Fibroblast of skin of right quadriceps (primary cell): ENCODE measurements at places on chromosomes 7 and 10.

GRCh38 chr10:78703593-78703992 lies 365.2 kb upstream of the ZMIZ1 start:
- peak; percentile 43 for DNase-seq

DNA sequence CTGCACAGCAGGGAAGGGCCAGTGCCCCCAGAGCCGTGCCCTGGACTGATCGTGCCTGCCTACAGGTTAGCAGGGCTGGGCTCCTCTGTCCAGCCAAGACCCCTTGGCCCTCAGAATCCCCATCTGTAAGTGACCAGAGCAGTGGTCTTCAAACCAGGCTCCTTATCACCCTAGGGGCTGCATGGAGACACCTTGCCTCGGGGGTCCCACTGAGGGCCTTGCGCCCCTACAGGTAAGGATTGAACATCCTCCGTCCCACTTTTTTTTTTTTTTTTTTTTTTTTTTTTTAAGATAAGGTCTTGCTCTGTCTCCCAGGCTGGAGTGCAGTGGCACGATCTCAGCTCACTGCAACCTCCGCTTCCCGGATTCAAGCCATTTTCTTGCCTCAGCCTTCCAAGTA lies 32.6 kb upstream of the RADIL start:
- DNase-seq: no peak

GRCh38 chr10:3398825-3399646 lies 226.5 kb upstream of the PITRM1 start:
- DNase-seq: peak; percentile 24

DNA sequence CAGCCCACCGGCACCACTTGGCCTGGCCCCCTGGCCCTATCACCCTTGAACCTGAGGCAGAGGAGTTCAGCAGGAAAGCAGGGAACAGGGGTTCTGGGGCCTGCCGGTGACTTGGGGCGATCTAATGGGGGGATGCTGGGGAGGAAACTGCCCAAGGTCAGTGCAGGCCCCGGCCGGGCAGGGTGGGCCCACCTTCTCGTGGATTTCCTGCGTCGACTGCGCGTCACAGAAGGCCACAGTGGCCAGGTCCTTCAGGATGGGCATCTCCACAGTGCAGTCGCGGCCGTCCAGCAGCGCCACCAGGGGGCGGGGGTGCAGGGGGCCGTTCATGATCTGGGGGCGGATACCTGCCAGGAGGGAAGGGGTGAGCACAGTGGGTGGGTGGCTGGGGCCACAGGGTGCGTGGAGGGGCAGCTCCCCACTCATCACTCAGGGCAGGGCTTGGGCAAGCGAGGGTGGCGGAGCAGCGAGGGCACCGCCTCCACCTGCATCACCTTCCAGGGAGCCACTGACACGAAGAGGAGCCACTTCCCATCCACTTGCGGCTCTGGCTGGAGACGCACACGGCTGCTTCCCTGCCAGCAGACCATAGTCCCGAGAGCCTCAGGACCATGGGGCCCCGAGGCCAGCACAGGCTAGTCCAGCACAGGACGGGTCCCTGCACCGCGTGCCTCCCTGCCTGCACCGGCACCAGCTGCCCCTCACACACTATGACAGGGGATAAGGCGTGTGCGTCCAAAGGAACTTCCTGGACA lies 61.4 kb downstream of the ZRANB1 start:
- no peak for DNase-seq

DNA sequence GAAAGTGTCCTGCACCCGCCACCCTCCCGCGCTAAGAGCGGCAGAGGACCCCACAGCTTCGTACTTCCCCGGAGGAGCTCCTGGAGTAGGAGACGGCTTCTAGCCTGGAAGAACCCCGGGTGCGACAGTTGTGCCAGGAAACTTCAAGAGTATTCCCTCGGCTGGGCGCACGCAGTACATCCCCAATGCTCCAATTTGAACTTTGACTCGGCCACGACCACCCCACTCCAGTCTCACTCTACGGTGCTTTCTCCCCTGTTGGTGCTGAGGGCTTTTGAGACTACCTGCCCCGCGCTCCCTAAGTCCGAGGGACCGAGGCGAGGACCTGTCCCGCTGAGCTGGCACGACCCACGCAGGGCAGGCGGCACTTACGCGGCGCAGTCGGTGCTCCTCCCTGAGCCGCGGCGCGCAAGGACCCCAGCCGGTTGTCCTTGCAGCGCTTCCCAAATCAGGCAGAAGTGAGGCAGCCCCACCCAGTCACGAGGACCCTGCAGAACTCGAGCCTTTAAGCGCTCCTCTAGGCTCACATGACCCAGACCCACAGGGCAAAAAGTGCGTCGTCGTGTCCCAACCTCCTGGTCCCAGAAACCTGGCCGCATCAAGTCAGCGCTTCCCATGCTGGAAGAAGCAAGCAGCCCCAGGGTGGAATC lies at the start of gene CPVL:
Gene CPVL (minus strand): TSS at position 481 of the 650 bp plus-strand sequence. CDS start 25,476 bp downstream, outside the sequence.
- DNase-seq: peak; percentile 8

DNA sequence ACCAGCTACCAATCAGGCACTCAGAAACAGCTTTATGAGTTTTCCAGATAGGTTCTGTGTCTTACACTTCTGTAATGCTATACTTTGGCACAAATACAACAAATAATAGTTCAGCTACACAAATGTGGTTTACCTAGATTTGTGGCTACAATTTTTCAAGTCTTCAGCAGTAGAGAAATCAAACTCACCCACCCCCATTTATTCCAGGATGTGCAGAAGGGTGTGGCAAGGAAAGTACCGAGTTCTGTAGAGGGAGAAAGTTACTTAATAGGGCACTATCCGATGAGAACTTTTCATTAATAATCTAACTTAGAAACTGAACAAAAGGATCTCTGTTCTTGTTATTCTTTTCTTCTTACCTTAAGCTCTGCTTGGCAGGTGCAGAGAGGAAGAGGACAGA lies 30.3 kb upstream of the ATP6V0A4 start:
- DNase-seq: no peak

- DNase-seq: peak; percentile 27
Observed at GRCh38 chr10:44660271-44660670, 250.9 kb upstream of the TMEM72 start.

GRCh38 chr10:75058161-75058560 lies 53.3 kb upstream of the SAMD8 start:
- peak; percentile 32 for DNase-seq

GRCh38 chr7:974172-974571 lies 1.2 kb downstream of the COX19 start:
- no peak for DNase-seq

DNA sequence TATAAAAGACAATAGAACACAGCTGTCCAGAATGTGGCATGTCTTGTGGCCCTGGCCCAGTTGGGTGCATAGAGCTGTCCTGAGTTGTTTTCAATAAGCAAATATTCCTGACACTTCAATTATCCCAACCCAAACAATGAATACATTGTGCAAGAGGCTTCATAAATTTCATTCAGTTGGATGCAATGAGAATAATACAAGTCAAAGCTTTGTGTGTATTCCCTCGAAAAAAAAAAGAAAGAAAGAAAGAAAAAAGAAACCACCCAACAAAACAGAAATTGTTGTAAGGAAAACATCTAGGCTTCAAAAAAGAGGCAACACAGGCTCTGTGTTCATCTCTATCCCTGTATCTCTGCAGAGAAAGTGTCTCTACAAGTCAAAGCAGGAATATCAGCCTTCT lies 138.7 kb upstream of the ADO start:
- no peak for DNase-seq

DNA sequence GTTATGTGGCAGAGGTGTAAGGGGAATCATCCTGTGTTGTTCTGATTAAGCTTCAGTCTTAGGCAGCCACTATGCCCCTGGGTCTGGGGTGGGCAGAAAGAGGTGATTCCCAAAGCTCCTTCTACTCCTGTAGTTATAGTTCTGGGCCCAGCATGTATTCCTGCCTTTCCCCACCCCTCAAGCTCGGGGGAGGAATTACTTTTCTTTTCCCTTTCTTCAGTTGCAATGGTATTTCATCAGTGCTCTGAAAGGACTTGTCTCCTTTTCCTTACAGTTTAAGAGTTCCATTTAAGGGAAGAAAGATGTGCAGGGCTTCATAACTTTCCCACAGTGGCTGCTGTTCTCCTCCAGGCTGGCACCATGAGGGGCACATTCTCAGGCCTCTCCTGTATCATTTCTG lies 94.2 kb downstream of the MTPAP start:
- peak; percentile 17 for DNase-seq

GRCh38 chr7:87498893-87499292 lies 23.4 kb upstream of the ABCB4 start:
- DNase-seq: no peak

DNA sequence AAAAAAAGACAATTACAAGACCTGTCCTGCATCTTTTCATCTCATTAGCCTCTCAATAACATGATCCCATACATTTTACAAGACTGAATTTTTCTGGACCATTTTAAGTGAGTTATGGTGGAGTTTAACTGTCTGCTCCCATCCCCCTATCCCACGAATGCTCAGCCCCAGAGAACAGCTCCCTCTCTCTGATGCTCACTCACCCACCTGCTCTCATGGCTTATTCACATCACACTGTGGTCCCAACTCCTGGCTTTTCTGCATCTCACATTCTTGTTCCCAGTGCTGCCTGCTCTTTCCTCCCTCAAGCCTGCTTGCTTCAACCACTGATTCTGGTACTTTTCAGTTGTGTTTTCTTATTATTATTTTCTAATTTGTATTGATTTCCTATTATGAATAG lies 20.4 kb upstream of the CCSER2 start:
- DNase-seq: no peak

DNA sequence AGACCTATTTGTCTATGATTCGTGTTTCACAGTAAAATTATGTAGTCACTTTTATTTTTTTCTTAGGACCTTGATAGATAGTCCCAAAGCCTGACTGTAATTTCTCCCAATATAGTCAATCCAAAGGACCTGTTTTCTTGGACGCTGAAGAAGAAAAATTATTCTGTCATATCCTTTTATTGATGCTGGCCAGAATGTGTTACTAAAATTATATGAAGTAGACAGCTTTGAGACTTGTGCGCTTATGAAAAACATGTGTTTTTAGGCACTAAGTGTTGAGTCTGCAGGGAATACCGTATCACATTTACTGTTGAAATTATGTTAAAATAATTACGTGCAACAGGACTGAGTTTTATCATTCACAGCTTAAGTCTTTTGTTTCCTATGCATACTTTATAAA lies 17.9 kb downstream of the TES start:
- peak; percentile 57 for DNase-seq

GRCh38 chr10:34514290-34514689 lies 300.8 kb downstream of the PARD3 start:
- no peak for DNase-seq

- no peak for DNase-seq
Observed at GRCh38 chr7:155680864-155681263, 36.4 kb downstream of the RBM33 start.

- DNase-seq: peak; percentile 94
Observed at GRCh38 chr7:3439333-3440030, 138.4 kb downstream of the SDK1 start.

DNA sequence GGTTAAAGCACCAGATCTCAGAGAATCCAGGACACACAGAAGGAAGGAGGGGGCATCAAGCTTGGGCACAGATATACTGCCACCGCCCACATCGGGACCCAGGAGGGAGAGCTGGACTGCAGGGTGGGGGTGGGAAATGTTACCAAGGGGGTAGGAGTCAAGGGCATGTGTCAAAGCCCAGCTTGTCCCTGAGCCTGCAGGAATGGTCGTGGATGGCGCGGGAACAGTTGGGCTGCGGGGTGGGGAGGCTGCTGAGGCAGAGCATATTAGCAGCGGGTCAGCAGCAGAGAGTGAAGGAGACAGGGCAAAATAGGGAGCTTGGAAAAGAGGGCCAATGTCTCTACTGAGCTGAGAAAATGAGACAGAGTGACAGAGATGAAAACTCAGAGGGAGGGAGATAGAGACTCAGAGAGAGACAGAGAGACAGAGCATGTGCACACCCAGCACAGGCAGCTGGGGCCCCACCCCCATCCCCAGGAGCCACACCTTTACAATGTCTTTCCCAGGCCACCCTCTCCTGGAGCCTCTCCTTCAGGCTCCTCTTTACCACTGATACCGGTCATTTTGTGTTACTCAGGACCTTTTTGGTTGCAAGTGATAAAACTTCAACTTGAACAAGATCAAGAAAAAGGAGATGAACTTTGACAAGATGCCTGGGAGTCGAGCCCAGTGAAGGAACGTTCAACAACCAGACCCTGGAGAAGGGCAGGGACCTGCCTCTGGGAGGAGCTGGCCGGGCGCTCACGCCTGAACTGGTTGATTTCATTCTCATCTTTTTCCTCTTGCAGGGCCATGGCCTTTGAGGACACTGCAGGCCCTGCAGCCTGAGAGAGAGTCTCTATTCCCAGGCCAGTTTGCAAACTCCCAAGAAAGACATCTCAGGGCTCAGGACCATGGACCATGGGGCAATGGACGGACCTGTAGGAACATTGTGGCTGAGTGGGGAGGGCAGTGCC lies 50.0 kb downstream of the AOC1 start:
- no peak for DNase-seq

DNA sequence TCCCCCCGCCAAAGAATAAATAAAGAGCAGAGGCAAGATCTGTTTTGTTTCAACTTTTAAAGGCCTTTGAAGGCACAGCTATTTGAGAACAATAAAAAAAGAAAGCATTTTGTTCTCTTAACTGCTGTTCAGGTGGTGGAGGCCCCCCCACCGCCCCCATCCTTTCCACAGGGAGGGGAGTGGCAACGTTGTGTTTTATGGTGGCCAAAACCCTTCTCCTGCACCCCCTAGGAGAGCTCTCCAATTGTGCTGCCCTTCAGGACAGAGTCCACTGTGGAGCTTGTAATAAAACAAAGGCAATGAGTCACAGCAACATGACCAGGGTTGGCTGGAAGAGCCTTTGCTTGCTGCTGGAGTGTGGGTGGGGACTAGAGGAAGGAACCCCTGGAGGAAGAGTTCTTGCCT lies 987.9 kb downstream of the KCNMA1 start:
- peak; percentile 82 for DNase-seq

DNA sequence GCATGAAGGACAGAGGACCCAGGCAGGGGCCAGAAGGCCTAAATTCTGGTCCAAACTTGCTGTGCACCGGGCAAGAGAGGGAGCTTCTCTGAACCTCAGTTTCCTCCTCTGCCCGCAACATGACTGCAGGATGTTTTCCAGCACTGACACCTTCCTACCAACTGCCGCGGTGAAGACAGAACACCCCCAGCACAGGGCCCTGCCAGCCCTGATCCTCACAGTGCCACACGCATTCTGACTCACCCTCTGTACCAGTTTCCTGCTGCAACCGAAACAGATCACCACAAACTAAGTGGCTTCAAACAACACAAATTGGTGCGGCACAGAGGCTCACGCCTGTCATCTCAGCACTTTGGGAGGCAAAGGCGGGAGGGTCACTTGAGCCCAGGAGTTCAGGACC lies 18.1 kb downstream of the MAD1L1 start:
- DNase-seq: no peak

- DNase-seq: no peak
Observed at GRCh38 chr7:128911423-128912031, 1.0 kb upstream of the KCP start.
